ENCODE measurements at places on chromosomes 5 and 9. TPM values are rescaled to one million over a fixed set of nuclear protein-coding genes. Genes with fewer than 3 reads are reported as not detected.

- H3K27ac ChIP-seq, result no peak overlapping the region
- H3K36me3 ChIP-seq, result no peaks in the 10 kb centered on the region
- no peaks in the 10 kb centered on the region for H3K27me3 ChIP-seq
These were observed 19.5 kb downstream of the TTC33 start for GRCh38 chr5:40736103-40736875.

DNA sequence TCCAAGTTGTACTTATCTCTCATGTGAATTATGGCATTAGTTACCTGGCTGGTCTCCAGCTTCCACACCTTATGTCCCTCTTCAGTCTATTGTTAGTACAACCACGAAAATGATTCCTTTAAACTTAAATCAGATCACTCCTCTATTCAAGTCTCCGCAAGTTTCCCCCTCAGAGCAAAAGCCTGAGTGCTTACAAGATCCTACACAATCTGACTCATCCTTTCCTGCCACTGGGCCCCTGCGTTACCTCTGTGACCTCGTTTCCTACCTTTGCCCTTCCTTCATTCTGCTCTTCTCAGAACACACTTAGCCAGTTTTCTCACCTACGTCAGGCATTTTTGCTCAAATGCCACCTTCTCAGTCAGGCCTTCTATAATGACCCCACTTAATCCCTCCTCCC lies 45.1 kb upstream of the GLIS3 start:
- H3K4me3 ChIP-seq, result no peak overlapping the region
- H3K4me1 ChIP-seq, result no peaks in the 10 kb centered on the region
- no peaks in the 10 kb centered on the region for H3K36me3 ChIP-seq
- DNase-seq, result no peak

- H3K27me3 ChIP-seq, result no peaks in the 10 kb centered on the region
- DNase-seq, result no peak
- H3K36me3 ChIP-seq, result no peaks in the 10 kb centered on the region
- no peaks in the 10 kb centered on the region for H3K4me1 ChIP-seq
- no peak overlapping the region for H3K27ac ChIP-seq
These were observed 266.8 kb downstream of the SEMA5A start for GRCh38 chr5:9278921-9279603.

- H3K4me1 ChIP-seq, result no peaks in the 10 kb centered on the region
- no peaks in the 10 kb centered on the region for H3K27me3 ChIP-seq
- no peaks in the 10 kb centered on the region for H3K36me3 ChIP-seq
- peak overlapping the region; percentile 67 for H3K4me3 ChIP-seq
- no peak for DNase-seq
These were observed 434 bp upstream of the FSD1L start for GRCh38 chr9:105447386-105447813.

DNA sequence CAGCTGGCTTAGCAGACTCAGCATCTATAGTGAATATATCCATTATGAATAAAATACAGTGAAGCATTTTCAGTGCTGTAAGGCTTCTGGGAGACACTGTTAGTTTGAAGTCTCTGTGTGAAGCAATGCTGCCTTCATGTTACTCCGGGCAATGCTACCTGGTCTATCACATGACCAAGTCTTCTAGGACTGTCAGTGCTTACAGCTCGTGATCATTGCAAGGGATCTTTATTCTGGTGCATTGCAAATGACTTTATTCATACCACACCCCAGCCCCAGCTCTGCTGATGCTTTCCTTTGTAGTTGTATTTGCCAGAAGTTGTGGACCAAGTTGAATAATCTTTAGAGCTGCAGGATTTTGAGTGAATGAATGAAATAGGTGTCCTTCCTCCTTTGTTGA lies 21.9 kb upstream of the NDFIP1 start:
- H3K36me3 ChIP-seq, result no peaks in the 10 kb centered on the region
- H3K4me1 ChIP-seq, result no peaks in the 10 kb centered on the region
- no peak for DNase-seq
- no peak overlapping the region for H3K27ac ChIP-seq

- DNase-seq, result no peak
- H3K36me3 ChIP-seq, result no peaks in the 10 kb centered on the region
- no peak overlapping the region for H3K4me3 ChIP-seq
- H3K27me3 ChIP-seq, result no peaks in the 10 kb centered on the region
- H3K27ac ChIP-seq, result peak overlapping the region; percentile 9
These were observed 47.6 kb upstream of the EGFL7 start for GRCh38 chr9:136614967-136615623.

GRCh38 chr5:91642581-91642980 lies 259.5 kb upstream of the ARRDC3 start:
- H3K27me3 ChIP-seq, result no peaks in the 10 kb centered on the region
- no peak for DNase-seq
- H3K27ac ChIP-seq, result no peak overlapping the region
- no peaks in the 10 kb centered on the region for H3K4me1 ChIP-seq
- no peak overlapping the region for H3K4me3 ChIP-seq

- no peak for DNase-seq
- H3K27ac ChIP-seq, result no peak overlapping the region
- H3K4me1 ChIP-seq, result no peaks in the 10 kb centered on the region
- H3K27me3 ChIP-seq, result no peaks in the 10 kb centered on the region
These were observed 371.1 kb upstream of the ZNF608 start for GRCh38 chr5:125117566-125117965.

- H3K27me3 ChIP-seq, result no peaks in the 10 kb centered on the region
- no peaks in the 10 kb centered on the region for H3K36me3 ChIP-seq
- H3K27ac ChIP-seq, result peak overlapping the region; percentile 99
- no peak overlapping the region for H3K4me3 ChIP-seq
These were observed 1.6 kb downstream of the CARD19 start for GRCh38 chr9:93097511-93098201.

DNA sequence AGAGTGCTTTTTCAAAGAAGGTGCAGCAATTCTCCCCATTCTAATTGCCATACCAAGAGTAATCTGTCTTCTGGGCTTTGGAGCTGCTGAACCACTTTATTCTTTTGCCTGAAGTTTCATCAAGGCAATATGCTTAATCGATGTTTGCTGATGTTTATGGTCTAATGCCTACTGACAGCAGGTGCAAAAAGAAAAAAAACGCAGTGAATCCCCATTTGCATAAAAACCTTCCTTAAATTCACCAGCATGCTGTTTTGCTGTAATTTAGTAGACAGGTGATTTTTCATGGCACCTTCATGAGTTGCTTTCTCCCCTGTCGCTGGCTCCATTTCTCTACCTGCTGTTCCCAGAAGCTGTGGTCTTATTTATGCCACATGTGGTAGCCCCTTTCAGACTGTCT lies 83.1 kb upstream of the MAST4 start:
- no peak overlapping the region for H3K4me3 ChIP-seq
- no peaks in the 10 kb centered on the region for H3K36me3 ChIP-seq
- no peak overlapping the region for H3K27ac ChIP-seq

GRCh38 chr9:120393386-120394057 lies 186.4 kb downstream of the CDK5RAP2 start:
- H3K4me1 ChIP-seq, result no peaks in the 10 kb centered on the region
- H3K4me3 ChIP-seq, result no peak overlapping the region
- H3K27ac ChIP-seq, result no peak overlapping the region
- no peaks in the 10 kb centered on the region for H3K36me3 ChIP-seq
- DNase-seq, result no peak
- H3K27me3 ChIP-seq, result no peaks in the 10 kb centered on the region

DNA sequence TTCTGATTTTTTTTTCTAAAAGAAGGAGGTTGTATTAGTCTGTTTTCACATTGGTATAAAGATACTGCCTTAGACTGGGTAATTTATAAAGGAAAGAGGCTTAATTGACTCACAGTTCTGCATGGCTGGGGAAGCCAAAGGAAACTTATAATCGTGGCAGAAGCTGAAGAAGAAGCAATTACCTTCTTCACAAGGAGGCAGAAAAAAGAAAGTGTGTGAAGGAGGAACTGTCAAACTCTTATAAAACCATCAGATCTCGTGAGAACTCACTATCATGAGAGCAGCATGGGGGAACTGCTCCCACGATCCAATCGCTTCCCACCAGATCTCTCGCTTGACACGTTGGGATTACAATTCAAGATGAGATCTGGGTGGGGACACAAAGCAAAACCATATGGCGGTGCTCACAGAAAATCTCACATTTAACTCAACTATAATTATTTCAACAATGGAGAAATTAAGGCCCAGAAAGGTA lies 27.1 kb downstream of the DPYSL3 start:
- H3K4me3 ChIP-seq, result no peak overlapping the region
- no peaks in the 10 kb centered on the region for H3K4me1 ChIP-seq
- peak overlapping the region; percentile 37 for H3K27ac ChIP-seq
- no peak for DNase-seq
- H3K27me3 ChIP-seq, result no peaks in the 10 kb centered on the region

- H3K36me3 ChIP-seq, result no peaks in the 10 kb centered on the region
- no peaks in the 10 kb centered on the region for H3K4me1 ChIP-seq
- no peaks in the 10 kb centered on the region for H3K27me3 ChIP-seq
These were observed 138.7 kb downstream of the GABBR2 start for GRCh38 chr9:98570055-98570454.

GRCh38 chr5:107425541-107426031 lies 245.2 kb downstream of the EFNA5 start:
- no peak overlapping the region for H3K27ac ChIP-seq
- DNase-seq, result no peak

- no peak for DNase-seq
These were observed 4.1 kb upstream of the TMED7 start for GRCh38 chr5:115629903-115630302.

GRCh38 chr9:35010351-35010958 lies 20.9 kb downstream of the DNAJB5 start:
- H3K27me3 ChIP-seq, result no peaks in the 10 kb centered on the region
- H3K4me1 ChIP-seq, result no peaks in the 10 kb centered on the region
- no peak overlapping the region for H3K27ac ChIP-seq
- DNase-seq, result no peak

GRCh38 chr9:13171261-13171660 lies 108.2 kb downstream of the MPDZ start:
- no peaks in the 10 kb centered on the region for H3K4me1 ChIP-seq
- H3K4me3 ChIP-seq, result no peak overlapping the region
- H3K27me3 ChIP-seq, result no peaks in the 10 kb centered on the region
- no peak overlapping the region for H3K27ac ChIP-seq
- no peaks in the 10 kb centered on the region for H3K36me3 ChIP-seq
- no peak for DNase-seq

- no peak for DNase-seq
- H3K27ac ChIP-seq, result no peak overlapping the region
- no peaks in the 10 kb centered on the region for H3K36me3 ChIP-seq
These were observed 34.7 kb downstream of the PPIC start for GRCh38 chr5:123001808-123002207.

GRCh38 chr9:136342181-136343120 lies 15.1 kb downstream of the GPSM1 start:
- H3K27ac ChIP-seq, result no peak overlapping the region
- H3K27me3 ChIP-seq, result no peaks in the 10 kb centered on the region
- H3K4me1 ChIP-seq, result no peaks in the 10 kb centered on the region
- peak overlapping the region; percentile 24 for H3K4me3 ChIP-seq
- no peaks in the 10 kb centered on the region for H3K36me3 ChIP-seq

DNA sequence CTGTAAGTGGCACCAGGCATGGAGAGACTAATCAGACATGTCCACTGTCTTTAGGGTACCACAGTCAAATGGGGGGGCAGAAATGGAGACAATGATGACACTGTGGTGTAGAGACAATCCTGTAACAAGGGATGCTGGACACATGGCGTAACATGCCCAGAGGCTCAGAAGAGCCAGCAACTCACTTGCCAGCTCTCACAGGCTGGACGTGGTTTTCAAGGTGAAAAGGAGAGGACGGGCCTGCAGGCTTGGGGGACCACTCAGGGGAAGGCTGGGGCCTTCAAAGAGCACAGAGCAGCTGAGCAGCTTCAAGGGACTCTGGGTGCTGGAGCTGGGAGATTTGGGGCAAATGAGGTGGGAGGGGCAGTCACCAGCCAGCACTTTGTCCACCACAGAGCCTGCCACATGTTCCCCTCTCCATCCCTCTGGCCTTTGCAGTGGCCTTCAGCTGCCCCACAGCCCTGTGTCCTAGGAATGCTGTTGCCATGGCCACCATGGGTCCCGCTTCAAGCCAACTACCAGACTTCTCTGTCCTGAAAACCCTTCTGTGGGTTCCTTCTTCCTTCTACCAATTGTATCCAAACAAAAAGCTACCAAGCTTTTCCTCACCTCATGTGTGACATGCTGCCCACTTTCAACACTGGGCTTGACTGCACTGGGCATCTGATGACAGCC lies 140.4 kb downstream of the GABBR2 start:
- H3K27me3 ChIP-seq, result no peaks in the 10 kb centered on the region
- H3K36me3 ChIP-seq, result no peaks in the 10 kb centered on the region
- no peaks in the 10 kb centered on the region for H3K4me1 ChIP-seq
- no peak overlapping the region for H3K27ac ChIP-seq
- DNase-seq, result no peak

GRCh38 chr9:87350915-87351314 lies 146.8 kb upstream of the DAPK1 start:
- no peaks in the 10 kb centered on the region for H3K27me3 ChIP-seq
- H3K36me3 ChIP-seq, result no peaks in the 10 kb centered on the region
- no peak overlapping the region for H3K4me3 ChIP-seq
- no peak overlapping the region for H3K27ac ChIP-seq
- no peaks in the 10 kb centered on the region for H3K4me1 ChIP-seq
- DNase-seq, result no peak

GRCh38 chr5:36900283-36900682 lies 23.7 kb downstream of the NIPBL start:
- no peak overlapping the region for H3K4me3 ChIP-seq
- H3K27ac ChIP-seq, result no peak overlapping the region
- H3K4me1 ChIP-seq, result no peaks in the 10 kb centered on the region
- no peaks in the 10 kb centered on the region for H3K27me3 ChIP-seq
- no peak for DNase-seq

- H3K4me3 ChIP-seq, result no peak overlapping the region
- no peak for DNase-seq
- H3K36me3 ChIP-seq, result no peaks in the 10 kb centered on the region
- no peak overlapping the region for H3K27ac ChIP-seq
- no peaks in the 10 kb centered on the region for H3K4me1 ChIP-seq
These were observed 86.3 kb upstream of the SLC12A2 start for GRCh38 chr5:127997201-127997704.

- no peaks in the 10 kb centered on the region for H3K36me3 ChIP-seq
- no peak for DNase-seq
These were observed 89.6 kb upstream of the FCN2 start for GRCh38 chr9:134791009-134791408.

GRCh38 chr9:115461280-115461679 lies 343.3 kb upstream of the TNC start:
- no peak for DNase-seq
- no peaks in the 10 kb centered on the region for H3K27me3 ChIP-seq
- H3K4me1 ChIP-seq, result no peaks in the 10 kb centered on the region
- H3K27ac ChIP-seq, result no peak overlapping the region

Gene PCDHGA12
- 15.3 TPM for total RNA-seq

Gene DYNC2I2
- 40.7 TPM for total RNA-seq

Gene GM2A
- 14.7 TPM for total RNA-seq

Gene ZDHHC11B
- under 0.01 TPM for total RNA-seq

Gene GADD45G
- 16.6 TPM for total RNA-seq

Gene SYK
- 6.7 TPM for total RNA-seq

Gene RGS7BP
- total RNA-seq, result 2.3 TPM

Gene PIP5K1B
- 8.2 TPM for total RNA-seq

Gene OSMR
- 27.2 TPM for total RNA-seq

Gene DMRT2
- not detected for total RNA-seq

Gene ABCA1
- 43.3 TPM for total RNA-seq

Gene SLC34A3
- not detected for total RNA-seq

Measured in uterus (tissue), 4 donors.